Stimulated activated CD4-positive, alpha-beta T cell treated with anti-CD3 and anti-CD28 coated beads, Interleukin-1b, Interleukin-23, amount 100 ng/mL, for 1 hour (primary cell): ENCODE measurements at places on chromosomes 16 and 17.

GRCh38 chr16:25013049-25013448, 2.1 kb downstream of the ARHGAP17 start:
- no peak for DNase-seq

- no peak for DNase-seq
Measured at GRCh38 chr17:2780256-2780655, 16.0 kb upstream of the RAP1GAP2 start.

GRCh38 chr16:62665269-62665668, 629.0 kb upstream of the CDH8 start:
- DNase-seq: no peak

- DNase-seq: no peak
Measured at GRCh38 chr17:42422958-42423712, at the start of gene CAVIN1. TSS of gene CAVIN1 (minus strand) at chr17:42423256. CDS start at chr17:42423097, 159 bp downstream.

DNA sequence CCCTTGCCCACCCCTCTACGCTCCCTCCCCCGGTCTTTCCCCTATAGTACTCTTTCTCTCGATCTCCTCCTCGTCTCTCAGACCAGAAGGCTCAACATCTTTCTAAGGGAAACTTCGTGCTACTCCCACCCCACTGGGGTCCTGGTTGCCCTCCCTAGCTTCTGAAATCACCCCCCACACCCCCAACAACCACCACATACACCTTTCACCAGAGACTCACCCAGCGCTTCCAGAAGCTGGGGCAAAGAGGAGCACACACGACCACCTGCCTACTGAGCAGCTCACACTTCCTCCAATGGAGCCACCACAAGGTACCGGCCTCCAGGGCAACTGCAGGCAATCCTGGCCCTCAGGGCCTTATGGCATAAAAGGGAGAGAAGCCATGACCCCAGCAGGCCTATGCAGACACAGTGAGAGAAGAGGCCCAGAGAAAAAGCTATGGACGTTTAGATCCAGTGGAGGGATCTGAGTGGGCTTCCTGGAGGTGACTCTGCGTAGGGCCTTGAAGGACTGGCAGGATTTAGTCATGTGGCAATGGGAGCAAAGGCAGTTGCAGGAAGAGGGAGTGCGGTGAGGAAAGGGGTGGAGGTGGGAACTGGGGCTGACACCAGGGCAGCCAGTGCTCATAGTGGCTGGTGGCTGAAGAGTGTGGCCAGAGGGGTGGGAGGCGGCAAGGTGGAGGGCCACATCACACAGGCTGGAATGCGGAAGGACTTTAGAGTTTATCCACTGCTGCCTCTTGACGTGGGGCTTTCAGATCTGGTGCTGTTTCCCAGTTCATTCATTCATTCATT, 12.1 kb upstream of the TMEM92 start:
- no peak for DNase-seq

GRCh38 chr17:29177871-29178749, 2.1 kb downstream of the MYO18A start:
- no peak for DNase-seq

GRCh38 chr17:35912339-35912912, 18.1 kb downstream of the RDM1 start:
- DNase-seq: no peak

- no peak for DNase-seq
Measured at GRCh38 chr16:72271699-72272240, 99.8 kb upstream of the PMFBP1 start.

GRCh38 chr17:63764716-63765115, 8.7 kb downstream of the CCDC47 start:
- no peak for DNase-seq

DNA sequence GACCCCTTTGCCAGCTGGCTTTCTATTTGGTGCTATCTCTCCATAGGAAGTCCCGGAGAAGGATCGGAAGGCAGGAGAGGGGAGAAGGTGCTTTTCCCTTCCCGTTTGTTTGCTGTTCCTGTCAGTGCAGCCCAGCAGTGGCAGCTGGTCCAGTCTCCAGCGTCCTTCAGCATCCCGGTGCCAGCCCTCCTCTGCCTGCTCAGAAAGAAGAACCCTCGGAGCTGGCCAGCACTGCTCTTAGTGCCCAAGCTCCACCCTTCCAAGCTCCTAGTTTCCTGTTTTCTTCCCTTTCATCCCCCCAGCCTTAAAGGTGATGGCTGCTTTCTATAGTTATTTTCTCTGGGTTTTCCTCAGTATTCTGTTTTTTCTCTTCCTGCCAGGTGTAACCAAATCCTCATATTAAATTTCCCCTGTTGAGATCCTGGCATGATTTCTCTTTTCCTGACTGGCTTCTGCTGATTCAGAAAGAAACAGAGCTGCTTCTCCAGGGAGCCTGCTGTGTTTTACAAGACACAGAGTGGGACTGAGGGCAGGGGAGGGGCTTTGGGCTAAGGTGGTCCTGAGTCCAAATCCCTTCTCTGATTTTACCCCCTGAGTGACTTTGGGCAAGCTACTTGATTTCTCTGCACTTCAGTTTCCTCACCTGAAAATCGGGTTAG, 186.8 kb downstream of the COPRS start:
- no peak for DNase-seq

DNA sequence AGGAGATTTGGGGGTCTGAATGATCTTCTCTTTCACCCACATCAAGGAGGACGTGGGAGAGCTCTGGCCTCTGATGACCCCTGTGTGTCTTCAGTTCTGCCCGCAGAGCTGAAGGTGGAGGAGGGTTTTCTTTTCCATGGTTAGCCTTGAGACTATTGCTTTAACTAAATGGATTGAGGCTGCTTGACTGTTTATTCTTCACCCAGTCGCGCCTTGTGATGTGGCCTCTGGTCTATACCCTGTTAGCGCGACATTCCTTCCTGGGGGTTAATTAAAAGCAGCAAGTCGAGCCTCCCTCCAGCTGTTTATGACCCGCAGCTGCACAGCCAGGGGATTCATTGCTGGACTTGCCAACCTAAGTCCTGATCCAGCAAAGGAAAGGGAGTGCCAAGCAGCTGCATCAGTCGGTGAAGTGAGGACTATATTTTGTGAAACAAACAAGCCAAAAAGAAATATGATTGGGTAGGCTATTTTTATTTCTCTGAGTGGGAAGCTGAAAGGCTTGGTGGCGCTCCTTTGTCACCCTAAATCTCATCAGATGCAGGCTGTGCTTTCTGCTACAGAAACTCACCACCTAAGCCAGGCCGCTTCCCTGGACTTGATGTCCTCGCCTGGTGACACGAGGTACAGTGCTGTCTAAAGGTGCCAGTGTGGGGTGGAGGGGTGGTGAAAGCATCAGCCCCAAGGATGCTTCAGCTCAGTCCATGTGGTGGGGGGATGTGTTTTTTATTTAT, 11.0 kb upstream of the SEC14L1 start:
- DNase-seq: no peak

- no peak for DNase-seq
Measured at GRCh38 chr16:20918486-20919239, 18.1 kb downstream of the LYRM1 start.

GRCh38 chr17:73586921-73587602, 57.2 kb downstream of the SDK2 start:
- no peak for DNase-seq

DNA sequence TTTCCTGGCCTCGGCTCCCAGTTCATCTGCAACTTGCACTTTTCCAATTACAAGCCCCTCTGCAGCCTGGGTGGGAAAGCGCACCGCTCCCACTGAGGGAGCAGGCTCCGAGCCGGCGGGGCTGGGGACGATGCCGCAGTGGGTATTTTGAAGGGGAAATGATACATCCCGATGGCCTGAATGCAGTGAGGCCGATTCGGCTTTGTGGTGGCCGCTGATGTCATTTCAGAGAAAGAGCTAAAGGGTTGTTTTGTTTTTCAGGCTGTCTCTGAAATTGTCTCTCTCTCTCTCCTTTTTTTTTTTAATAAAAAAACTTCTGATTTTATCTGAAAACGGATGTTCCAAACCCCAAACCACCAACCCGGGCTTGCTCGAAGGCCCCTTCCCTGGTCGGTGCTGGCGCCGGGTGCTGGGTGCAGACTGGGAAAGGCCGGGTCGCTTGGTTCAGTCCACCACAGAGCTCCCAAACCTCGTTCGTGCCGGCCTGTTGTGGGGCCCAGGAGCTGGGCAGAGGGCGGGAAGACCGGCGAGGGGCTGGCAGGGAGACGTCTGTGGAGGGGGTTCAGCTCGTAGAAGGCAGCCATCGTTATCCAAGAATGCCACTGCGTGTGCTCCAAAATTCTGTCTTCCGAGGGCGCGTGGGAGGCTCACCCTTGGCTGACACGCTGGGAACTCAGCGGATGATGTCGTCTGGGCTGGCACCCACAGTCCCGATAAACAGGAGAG, 102.8 kb downstream of the FOXL1 start:
- no peak for DNase-seq

- no peak for DNase-seq
Measured at GRCh38 chr17:10337976-10338375, 34.8 kb downstream of the MYH13 start.

DNA sequence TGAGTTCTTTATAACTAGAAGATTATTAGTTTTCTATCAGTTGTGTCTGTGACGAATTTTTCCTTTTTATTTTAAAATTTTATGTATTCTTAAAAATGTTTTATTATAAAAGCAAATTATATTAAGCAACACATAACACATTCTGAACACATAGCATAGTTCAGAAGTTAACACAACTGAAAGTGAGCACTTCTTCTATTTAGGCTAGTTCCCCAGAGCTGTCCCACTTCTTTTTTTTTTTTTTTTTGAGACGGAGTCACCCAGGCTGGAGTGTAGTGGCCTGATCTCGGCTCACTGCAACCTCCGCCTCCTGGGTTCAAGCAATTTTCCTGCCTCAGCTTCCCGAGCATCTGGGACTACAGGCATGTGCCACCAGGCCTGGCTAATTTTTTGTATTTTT, 37.7 kb upstream of the ALDH3A2 start:
- DNase-seq: no peak

GRCh38 chr17:73476890-73477350, 165.1 kb upstream of the CDC42EP4 start:
- no peak for DNase-seq

DNA sequence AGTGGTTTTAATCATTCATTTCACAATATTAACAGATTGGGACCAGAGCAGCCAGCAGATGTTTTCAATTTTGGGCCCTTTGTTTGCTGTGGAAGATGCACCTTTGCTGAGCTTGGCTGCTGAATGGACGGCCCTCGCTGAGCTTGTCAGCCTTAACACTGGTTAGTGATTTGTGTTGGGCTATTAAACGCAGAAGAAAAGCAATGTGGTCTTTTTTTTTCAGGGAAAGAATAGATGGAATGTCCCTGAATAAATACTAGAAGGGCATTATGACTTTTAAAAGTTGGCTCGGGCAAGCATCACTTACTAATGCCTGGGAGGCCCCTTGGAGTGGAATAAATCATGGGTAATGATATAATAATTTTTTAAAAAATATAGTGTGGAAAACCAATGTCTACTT, 297.0 kb downstream of the MAP2K6 start:
- no peak for DNase-seq

DNA sequence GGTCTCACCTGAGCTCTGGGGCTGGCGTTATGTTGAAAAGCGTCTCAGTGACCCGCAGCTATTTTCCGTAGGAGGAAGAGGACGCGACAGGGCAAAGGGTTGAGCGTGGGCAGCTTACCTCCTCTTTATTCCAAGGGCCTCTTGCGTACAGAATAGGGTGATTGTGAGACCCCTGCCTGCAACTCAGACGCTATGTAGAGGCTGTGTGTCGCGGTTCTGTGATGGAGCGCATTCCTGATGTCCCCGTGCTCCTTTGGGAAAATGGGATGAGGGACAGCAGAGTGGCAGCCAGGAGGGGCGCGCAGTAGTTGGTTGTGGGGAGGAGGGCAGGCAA, 531 bp upstream of the CDH8 start:
- DNase-seq: no peak

- no peak for DNase-seq
Measured at GRCh38 chr17:75847614-75848522, 3.7 kb upstream of the UNC13D start.

DNA sequence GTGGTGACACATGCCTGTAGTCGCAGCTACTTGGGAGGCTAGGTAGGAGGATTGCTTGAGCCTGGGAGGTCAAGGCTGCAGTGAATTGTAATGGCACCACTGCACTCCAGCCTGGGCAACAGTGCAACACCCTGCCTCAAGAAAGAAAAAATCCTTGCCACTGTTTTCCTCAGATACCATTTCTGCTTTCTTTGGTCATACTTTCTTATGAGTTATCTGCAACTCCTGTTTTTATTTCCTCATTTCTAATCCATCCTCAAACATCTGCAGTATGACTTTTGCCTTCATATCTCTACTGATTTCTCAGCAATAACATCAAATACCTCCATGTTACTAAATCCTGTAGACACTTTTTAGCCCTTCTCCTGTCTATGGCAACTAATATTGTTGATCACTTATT, 3.1 kb upstream of the AP2B1 start:
- DNase-seq: no peak

- no peak for DNase-seq
Measured at GRCh38 chr17:80034791-80035686, 633 bp downstream of the TBC1D16 start.

GRCh38 chr17:27862004-27862403, 31.2 kb downstream of the LYRM9 start:
- no peak for DNase-seq

DNA sequence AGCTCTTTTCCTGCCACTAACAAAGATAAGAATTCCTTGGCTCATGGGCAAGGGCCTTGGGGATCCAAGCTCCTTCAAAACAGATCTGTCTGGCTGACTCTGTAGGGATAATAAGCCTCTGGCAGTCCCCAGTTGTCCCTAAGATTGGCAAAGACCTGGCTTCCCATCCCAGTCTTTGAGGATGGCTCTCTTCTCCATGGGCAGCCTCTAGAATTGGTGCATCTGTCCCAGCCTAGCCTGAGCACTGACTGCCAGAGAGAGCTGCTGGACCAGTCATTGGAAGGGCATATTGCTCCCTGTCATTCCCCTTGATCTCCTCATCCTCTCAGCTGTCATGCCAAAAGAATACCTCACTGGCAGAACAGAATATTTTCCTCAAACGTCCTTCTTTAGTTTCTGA, 13.2 kb upstream of the CUEDC1 start:
- DNase-seq: no peak

DNA sequence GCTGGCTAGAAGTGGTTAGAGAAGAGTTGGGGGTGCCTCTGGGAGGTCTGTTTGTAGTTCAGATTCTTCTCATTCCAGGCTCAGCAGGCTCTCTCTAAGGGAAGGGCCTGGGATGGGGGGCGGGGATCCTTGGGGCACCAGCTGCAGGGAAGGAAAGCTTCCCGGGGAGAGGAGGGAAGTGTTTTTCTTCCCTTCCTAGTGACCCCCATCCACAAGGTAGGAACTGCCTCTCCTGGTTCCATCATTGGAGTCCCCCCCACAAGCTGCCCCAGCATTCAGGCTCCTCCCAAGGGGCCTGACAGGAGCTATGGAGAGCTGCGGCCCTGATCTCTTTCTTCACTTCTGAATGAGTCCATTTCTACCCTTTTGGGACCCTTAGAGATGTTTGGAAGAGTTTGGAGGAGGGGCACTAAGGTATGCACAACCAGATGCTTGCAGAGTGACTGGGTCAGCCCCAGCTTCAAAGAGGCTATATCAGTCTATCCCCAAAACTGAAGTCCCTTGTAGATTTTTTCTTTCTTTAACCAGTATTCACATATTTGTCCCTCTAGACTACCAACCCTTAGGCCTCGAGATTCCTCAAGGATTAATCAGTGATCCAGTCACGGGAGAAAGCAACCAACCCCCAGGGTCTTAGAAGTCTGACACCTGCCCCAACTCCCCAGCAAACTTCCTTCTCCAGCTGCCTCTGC, 13.9 kb upstream of the FZD2 start:
- DNase-seq: no peak
